Trophoblast cell (in vitro differentiated cells and primary cell): ENCODE measurements at places on chromosomes 2 and 18.

DNA sequence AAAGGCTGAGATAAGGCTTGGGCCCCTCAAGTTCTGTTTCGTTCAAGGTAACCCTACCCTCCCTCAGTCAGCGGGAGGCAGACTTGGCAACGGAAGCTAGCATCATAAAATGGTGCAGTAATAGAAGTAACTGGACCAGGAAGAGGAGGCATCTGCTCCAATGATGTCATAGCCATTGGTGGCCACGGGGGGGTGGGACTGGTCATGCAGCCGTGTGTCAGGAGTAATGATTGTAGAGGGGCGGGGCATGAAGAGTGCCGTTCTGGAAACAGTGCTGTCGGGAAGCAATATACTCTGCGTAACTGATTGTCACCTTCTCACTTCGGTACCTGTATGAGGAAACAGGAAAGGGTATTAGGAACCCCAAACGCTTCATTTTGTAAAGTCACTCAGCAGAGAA is 6.9 kb upstream of the POLR2D start:
- peaks cover 4% of the 10 kb centered on the region for H3K4me1 ChIP-seq
- H3K4me3 ChIP-seq, result no peak overlapping the region
- no peaks in the 10 kb centered on the region for H3K27me3 ChIP-seq
- DNase-seq, result peak; percentile 39

GRCh38 chr2:198129609-198130008 is 325.2 kb downstream of the PLCL1 start:
- no peak overlapping the region for H3K4me3 ChIP-seq
- H3K4me1 ChIP-seq, result no peaks in the 10 kb centered on the region
- no peak overlapping the region for H3K27ac ChIP-seq
- no peaks in the 10 kb centered on the region for H3K27me3 ChIP-seq

GRCh38 chr2:197894751-197895274 is 90.4 kb downstream of the PLCL1 start:
- no peak overlapping the region for H3K27ac ChIP-seq
- no peaks in the 10 kb centered on the region for H3K36me3 ChIP-seq
- no peak for DNase-seq
- H3K27me3 ChIP-seq, result no peaks in the 10 kb centered on the region
- H3K4me3 ChIP-seq, result no peak overlapping the region

DNA sequence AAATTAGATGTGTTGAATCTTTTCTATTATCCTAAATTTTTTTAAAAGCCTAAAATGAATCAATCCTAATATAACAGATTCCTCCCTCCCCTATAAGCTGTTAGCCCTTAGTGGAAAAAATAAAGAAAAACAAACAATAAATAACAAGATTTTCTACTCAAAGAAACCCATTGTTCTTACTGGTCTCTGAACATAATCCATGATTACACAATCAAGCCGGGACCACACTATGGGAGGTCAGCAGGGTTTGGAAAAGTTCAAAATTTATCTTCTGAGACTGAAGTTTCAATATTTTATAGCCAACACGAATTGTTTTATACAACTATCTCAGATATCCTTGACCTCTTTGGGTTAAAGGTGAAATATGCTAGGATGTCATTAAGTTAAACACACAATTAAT is 57.9 kb downstream of the DPP4 start:
- H3K27ac ChIP-seq, result no peak overlapping the region
- no peaks in the 10 kb centered on the region for H3K27me3 ChIP-seq
- peaks cover 2% of the 10 kb centered on the region for H3K36me3 ChIP-seq
- DNase-seq, result no peak
- peaks cover 3% of the 10 kb centered on the region for H3K4me1 ChIP-seq

- H3K4me3 ChIP-seq, result no peak overlapping the region
- H3K36me3 ChIP-seq, result no peaks in the 10 kb centered on the region
- H3K27ac ChIP-seq, result no peak overlapping the region
- H3K27me3 ChIP-seq, result no peaks in the 10 kb centered on the region
Measured at GRCh38 chr2:6783238-6783614, 82.5 kb downstream of the CMPK2 start.

GRCh38 chr2:111071600-111072171 is 49.0 kb upstream of the BCL2L11 start:
- H3K27ac ChIP-seq, result no peak overlapping the region
- no peak overlapping the region for H3K4me3 ChIP-seq
- DNase-seq, result peak; percentile 26
- no peaks in the 10 kb centered on the region for H3K36me3 ChIP-seq
- no peaks in the 10 kb centered on the region for H3K27me3 ChIP-seq

DNA sequence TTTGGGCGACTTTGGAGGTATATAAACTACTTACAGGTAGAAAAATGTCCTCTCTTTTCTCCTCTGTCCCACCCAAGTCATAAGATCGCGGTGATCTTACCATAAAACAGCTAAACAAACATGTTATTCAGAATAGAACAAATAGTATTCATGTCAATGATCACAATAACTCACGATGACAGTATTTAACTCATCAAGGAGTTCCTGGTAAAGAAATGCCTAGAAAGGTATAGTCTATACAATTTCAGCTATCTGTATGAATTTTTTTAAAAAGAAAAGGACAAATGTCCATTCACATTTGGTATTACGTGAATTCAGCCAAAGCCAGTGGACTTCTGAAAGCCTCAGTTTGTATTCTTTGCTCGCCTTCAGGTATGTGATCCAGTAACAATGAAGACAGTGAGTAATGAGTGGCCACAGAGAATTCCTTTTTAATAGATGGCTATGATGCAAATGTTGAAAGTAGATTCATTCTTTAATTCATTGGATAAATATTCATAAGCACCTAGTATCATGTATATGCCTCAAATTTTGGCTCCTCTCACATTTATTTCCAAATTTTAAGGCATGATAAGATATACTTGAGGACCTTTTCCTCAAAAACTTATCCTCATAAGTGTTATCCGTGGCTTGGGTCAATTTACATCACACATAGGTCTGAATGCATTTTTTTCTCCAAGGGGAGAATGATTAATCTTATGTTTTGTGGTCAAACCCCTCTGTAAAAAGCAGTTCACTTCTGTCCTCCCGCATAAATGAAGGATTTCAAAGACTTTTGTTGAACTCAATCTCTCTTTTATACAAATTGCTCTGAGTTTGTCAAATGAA is 20.3 kb downstream of the ABCB11 start:
- H3K27ac ChIP-seq, result no peak overlapping the region
- no peaks in the 10 kb centered on the region for H3K27me3 ChIP-seq
- H3K36me3 ChIP-seq, result no peaks in the 10 kb centered on the region
- no peaks in the 10 kb centered on the region for H3K4me1 ChIP-seq
- no peak for DNase-seq

GRCh38 chr2:37893327-37893726 is 31.8 kb upstream of the RMDN2 start:
- no peaks in the 10 kb centered on the region for H3K36me3 ChIP-seq
- no peak overlapping the region for H3K27ac ChIP-seq
- no peak for DNase-seq
- H3K27me3 ChIP-seq, result no peaks in the 10 kb centered on the region

DNA sequence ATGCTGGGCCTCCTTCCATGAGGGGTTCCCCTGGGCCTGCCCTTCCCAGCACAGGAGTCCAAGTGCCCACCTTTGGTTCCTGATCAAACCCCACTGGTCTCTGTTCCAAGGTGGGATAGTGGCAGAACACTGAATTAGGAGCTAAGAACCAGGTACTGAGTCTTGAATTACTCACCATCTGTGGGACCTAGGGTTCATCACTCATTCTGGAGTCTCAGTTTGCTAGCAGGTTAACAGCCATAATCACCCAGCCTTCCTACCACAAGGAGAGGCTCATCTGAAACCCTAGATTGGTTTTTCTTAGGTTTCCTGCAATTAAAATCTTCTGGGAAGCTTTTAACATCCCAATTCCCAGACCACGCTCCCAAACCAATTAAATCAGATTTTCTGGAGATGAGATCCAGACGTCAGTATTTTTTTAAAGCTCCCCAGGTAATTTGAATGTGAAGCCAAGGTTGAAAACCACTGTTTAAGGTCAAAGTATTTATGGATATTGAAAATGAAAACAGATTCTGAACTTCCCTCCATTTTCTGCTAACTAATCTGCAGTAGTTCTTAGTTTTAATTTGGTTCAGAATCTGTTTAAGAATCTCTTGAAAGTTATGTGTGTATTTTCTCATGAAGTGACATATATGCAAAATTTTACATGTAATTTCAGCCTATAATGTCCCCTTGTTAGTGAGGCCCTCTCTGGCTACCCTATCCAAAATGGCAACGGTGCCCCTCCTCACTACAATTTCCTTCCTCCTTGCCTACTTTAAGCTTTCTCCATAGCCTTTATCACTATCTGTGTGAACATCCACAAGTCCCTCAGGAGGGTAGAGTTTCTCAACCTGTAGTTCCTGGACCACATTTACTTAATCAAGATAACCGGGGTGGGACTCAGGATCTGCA is 166.5 kb upstream of the CXCR4 start:
- DNase-seq, result no peak
- no peak overlapping the region for H3K27ac ChIP-seq
- no peaks in the 10 kb centered on the region for H3K27me3 ChIP-seq
- peaks cover 2% of the 10 kb centered on the region for H3K4me1 ChIP-seq
- H3K36me3 ChIP-seq, result no peaks in the 10 kb centered on the region

GRCh38 chr2:66438891-66439811 is 4.2 kb downstream of the MEIS1 start:
- H3K4me1 ChIP-seq, result peaks cover 12% of the 10 kb centered on the region
- peak overlapping the region; percentile 66 for H3K27ac ChIP-seq
- no peak for DNase-seq
- peaks cover 16% of the 10 kb centered on the region for H3K36me3 ChIP-seq
- peak overlapping the region; percentile 46 for H3K4me3 ChIP-seq
- no peaks in the 10 kb centered on the region for H3K27me3 ChIP-seq

DNA sequence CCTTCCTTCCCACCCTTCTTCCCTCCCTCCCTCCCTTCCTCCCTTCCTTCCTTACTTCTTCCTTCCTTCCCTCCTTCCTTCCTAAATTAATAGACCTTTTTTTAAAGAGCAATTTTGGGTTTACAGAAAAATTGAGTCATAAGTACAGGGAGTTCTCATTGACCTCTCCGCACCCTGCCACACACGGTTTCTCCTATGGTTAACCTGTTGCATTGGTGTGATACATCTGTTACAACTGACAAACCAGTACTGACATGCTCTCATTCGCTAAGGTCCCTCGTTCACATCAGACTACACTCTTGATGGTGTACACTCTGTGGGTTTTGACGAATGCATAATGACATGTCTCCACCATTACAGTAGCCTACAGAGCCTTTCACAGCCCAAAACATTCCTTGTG is 11.6 kb upstream of the SDC1 start:
- H3K27ac ChIP-seq, result no peak overlapping the region
- H3K36me3 ChIP-seq, result no peaks in the 10 kb centered on the region
- H3K4me3 ChIP-seq, result no peak overlapping the region
- no peaks in the 10 kb centered on the region for H3K27me3 ChIP-seq

DNA sequence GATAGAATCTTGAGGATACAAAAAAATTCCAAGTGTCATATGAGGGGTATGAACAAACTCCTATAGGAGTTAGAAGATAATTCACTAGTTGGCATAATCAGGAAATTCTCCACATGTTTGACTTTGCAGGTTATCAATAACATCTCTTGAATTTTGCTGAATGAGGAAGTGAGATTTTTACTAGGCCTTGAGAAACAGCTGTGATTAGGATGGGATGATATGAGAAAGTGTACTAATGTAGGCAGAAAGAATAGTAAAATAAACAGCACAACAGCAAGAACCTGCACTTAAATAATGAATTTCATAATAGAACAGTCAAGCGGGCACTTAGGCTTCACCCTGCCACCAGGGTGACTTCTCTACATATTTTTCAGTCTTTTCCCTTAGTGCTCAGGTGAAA is 570.8 kb upstream of the CRIM1 start:
- H3K4me3 ChIP-seq, result no peak overlapping the region
- H3K27ac ChIP-seq, result no peak overlapping the region
- no peaks in the 10 kb centered on the region for H3K4me1 ChIP-seq
- H3K36me3 ChIP-seq, result no peaks in the 10 kb centered on the region
- H3K27me3 ChIP-seq, result no peaks in the 10 kb centered on the region

- H3K27ac ChIP-seq, result no peak overlapping the region
- no peaks in the 10 kb centered on the region for H3K36me3 ChIP-seq
Measured at GRCh38 chr18:62998443-62998842, 283.1 kb downstream of the PHLPP1 start.

- H3K27ac ChIP-seq, result no peak overlapping the region
- H3K4me1 ChIP-seq, result no peaks in the 10 kb centered on the region
- no peak overlapping the region for H3K4me3 ChIP-seq
- no peak for DNase-seq
Measured at GRCh38 chr2:51068237-51068636, 36.3 kb upstream of the NRXN1 start.

- no peak overlapping the region for H3K27ac ChIP-seq
- no peak overlapping the region for H3K4me3 ChIP-seq
- no peaks in the 10 kb centered on the region for H3K4me1 ChIP-seq
- no peaks in the 10 kb centered on the region for H3K36me3 ChIP-seq
- no peak for DNase-seq
- no peaks in the 10 kb centered on the region for H3K27me3 ChIP-seq
Measured at GRCh38 chr2:199760574-199760973, 90.4 kb downstream of the FTCDNL1 start.

- H3K4me3 ChIP-seq, result no peak overlapping the region
- H3K27me3 ChIP-seq, result no peaks in the 10 kb centered on the region
- H3K4me1 ChIP-seq, result no peaks in the 10 kb centered on the region
- H3K36me3 ChIP-seq, result no peaks in the 10 kb centered on the region
- H3K27ac ChIP-seq, result no peak overlapping the region
Measured at GRCh38 chr2:8214036-8214615, 467.7 kb upstream of the ID2 start.

GRCh38 chr2:232325324-232326273 is 53.0 kb upstream of the ALPP start:
- H3K4me3 ChIP-seq, result no peak overlapping the region
- no peaks in the 10 kb centered on the region for H3K36me3 ChIP-seq
- H3K27me3 ChIP-seq, result no peaks in the 10 kb centered on the region
- DNase-seq, result no peak

GRCh38 chr2:143697744-143698143 is 568.5 kb downstream of the ARHGAP15 start:
- H3K27me3 ChIP-seq, result no peaks in the 10 kb centered on the region
- H3K4me1 ChIP-seq, result no peaks in the 10 kb centered on the region
- no peak overlapping the region for H3K4me3 ChIP-seq
- H3K27ac ChIP-seq, result no peak overlapping the region

DNA sequence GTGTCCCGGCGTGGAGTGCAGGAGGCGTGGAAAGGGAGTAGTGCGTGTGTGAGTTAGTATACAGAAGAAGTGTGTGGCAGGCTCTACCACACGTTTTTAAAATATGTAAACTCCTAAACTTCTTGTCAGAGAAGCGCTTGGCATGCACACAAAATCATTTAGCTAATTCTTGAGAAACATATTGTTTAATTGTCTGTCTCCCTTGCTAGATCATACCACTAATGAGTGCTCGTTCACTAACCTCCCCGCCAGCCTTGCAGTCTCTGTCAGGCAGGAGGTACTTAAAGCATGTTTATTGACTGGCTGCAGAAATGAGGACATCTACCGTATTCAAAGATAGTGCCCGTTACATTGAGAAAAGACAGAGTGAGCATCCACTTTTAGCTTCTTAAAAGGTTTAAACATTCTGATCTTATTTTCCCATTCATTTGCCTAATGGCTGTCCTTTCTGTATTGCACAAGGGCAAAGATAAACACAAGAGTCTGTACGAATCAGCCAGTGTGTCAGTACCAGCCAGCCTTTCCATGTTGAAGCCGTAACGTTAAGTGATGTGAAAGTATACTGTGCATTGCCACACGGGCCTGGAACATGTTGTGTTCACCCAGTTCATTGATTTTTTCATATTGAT is 41.4 kb downstream of the TRAPPC12 start:
- DNase-seq, result no peak
- H3K4me3 ChIP-seq, result no peak overlapping the region
- no peaks in the 10 kb centered on the region for H3K4me1 ChIP-seq
- no peak overlapping the region for H3K27ac ChIP-seq
- H3K36me3 ChIP-seq, result peaks cover 18% of the 10 kb centered on the region
